GM23338 (cell line): ENCODE measurements at places on chromosomes 5 and 9. TPM values are rescaled to one million over a fixed set of nuclear protein-coding genes. Genes with fewer than 3 reads are reported as not detected.

DNA sequence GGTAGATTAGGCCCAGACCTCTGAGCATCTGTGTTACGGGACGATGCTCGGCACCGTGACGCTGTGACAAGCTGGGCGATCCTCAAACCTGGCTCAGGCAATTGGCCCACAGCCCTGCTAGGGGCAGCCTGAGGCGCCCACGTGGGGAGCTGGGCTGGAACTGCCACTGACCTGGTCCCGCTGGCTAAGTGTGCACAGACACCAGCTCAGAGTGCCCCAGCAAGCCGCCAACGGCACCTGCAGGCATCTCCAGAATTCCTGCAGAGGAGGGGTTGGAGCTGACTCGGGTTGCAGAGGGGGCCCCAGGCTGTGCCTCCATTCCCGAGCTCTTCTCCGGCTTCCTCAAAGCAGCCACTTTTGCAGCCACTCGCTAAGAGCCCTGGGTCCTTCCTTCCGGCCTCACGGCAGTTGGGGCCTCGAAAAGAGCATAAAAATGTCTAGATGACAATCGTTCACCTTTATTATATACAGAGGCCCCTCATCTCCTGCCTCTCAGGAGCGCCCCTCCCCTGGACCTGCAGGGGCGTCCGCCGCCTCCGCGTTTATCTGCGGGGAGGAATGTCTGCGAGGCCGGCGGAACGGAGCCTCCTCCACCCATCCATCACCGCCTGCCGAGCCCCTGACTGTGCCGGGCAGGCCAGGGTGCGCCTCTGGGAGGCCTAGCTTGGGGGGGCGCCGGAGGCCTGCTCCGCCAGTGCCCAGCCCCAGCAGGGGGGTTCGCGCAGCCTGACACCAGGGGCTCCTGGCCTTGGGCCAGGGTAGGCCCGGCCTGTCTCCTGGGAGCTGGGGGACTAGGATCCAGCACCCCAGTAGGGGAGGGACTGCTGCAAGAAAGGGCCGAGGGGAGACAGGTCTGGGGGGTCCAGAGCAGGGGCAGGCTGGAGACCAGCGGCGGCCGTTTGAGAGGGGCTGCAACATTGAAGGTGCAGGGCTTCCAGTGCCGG lies 144.9 kb downstream of the BARX1 start:
- no peaks in the 10 kb centered on the region; the same call in 1 of the 2 replicates for H3K4me1 ChIP-seq
- peak; percentile 65 for DNase-seq
- H3K27ac ChIP-seq: no peak overlapping the region
- H3K36me3 ChIP-seq: no peaks in the 10 kb centered on the region

DNA sequence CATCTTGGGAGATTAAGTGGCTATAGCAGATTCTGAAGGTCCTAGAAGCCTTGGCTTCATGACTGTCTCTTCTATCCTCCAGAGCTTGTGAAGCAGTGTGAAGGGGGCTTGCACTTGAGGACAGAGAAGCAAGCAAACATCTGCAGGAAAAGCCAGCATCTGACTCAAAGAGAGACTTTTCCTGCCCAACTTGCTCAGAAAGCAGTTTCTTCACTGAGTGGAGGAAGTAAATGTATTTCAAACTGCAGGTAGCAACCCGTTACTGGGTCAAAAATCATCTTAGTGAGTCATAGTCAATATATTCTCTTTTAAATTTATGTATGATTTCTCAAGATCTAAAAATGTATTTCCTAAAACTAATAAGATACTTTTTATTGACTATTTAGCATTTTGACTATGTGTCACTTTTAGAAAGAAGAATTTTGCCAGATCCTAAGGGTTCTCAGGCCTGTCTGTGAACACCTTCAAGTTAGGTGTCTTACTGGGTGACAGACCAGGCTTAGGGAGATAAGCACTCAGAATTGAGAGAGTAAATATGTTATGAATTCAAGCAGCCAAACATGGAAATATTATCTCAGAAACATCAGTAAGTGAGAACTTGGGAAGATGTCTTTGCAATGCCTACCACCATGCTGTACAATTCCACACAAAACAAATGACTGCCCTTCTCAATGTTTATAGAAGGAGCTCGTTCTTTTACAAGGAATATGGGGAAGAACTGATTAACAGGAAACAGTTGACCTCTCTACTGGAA lies 72.6 kb upstream of the DMAC1 start:
- no peaks in the 10 kb centered on the region; the same call in 1 of the 2 replicates for H3K36me3 ChIP-seq
- no peak overlapping the region for H3K4me3 ChIP-seq
- no peak overlapping the region for H3K27ac ChIP-seq
- no peaks in the 10 kb centered on the region for H3K27me3 ChIP-seq
- no peaks in the 10 kb centered on the region for H3K4me1 ChIP-seq
- DNase-seq: no peak

DNA sequence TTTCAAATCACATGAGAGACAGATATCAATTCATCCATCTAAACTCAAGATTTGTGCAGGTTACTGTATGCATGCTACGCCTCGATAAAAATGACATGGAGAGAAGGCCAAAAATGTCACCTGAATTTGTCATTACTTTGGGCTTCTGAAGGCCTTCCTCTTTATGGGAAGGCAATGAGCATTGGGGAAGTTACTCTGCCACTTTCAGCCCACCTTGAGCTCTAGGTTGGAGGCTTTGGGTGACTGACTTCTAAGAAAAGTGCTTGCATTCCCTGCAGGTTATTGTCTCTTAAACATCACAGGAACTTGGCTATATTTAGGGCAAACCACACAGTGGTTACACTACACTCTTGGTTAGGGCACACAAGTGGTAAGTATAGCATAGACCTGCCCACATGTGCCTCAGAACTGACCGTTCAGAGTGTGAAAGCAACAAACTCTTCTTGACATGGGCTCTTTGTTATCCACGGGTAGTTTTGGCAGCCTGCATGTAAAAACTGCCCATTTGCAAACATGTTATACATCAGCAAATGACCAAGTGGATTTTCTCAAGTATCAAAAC lies 169.5 kb downstream of the ZNF608 start:
- H3K4me3 ChIP-seq: no peak overlapping the region
- no peak for DNase-seq
- no peaks in the 10 kb centered on the region for H3K36me3 ChIP-seq
- H3K27me3 ChIP-seq: peaks cover 10% of the 10 kb centered on the region
- H3K4me1 ChIP-seq: peaks cover 52% of the 10 kb centered on the region
- no peak overlapping the region for H3K27ac ChIP-seq

- peak; percentile 91 for DNase-seq
- H3K36me3 ChIP-seq: no peaks in the 10 kb centered on the region
- peaks cover 11% of the 10 kb centered on the region for H3K27me3 ChIP-seq
Measured at GRCh38 chr5:78295035-78295961, 800 bp upstream of the AP3B1 start.

GRCh38 chr5:2262620-2263019 lies 379.9 kb upstream of the IRX4 start:
- no peak overlapping the region for H3K27ac ChIP-seq
- no peak for DNase-seq

DNA sequence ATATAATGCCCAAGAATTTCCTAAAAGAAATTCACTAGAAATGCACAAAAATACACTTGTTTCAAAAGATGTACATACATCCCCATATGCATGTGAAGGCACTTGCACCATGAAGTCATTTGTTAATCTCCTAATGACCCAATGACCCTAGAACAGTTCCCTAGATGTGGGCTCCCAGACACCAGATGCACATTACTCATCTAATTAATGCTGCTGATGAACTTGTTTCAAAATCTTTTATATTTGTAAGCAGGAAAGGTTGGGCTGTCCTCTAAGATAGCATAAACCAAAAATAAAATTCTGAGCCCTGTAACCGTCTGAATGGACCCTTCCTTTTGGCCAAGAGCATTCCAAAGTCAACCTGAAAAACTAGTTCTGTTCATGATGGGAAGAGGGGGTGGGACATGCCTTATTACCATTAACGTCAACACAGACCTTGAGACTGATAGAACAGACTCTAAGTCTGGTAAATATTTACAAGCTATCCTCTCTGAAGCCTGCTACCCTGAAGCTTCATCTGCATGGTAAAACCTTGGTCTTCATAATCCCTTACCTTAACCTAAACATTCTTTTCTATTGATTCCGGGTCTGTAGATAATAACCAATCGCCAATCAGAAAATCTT lies 91.0 kb upstream of the DAPK1 start:
- peak; percentile 65 for DNase-seq
- no peaks in the 10 kb centered on the region for H3K36me3 ChIP-seq
- no peaks in the 10 kb centered on the region for H3K27me3 ChIP-seq

DNA sequence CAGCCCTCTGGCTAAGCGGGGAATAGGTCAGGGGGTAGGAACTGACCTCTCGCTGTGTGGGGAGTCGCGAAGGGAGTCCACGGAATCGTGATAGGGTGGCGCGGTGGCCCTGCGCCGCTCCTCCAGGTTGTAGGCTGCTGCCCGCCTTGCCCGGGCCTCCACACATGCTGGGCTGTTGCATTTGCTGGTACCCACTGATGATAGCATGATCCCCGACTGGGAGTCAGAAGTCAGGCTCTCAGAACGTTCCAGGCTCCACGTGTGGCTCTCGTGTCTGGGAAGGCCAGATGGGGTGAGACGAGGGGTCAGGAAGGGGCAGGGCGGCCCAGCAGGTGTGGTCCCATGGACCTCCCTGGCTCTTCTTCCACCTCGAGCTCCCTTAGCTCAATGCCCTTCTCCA lies 56.0 kb downstream of the PSD2 start:
- H3K4me3 ChIP-seq: no peak overlapping the region
- DNase-seq: no peak
- no peak overlapping the region for H3K27ac ChIP-seq
- H3K36me3 ChIP-seq: no peaks in the 10 kb centered on the region
- no peaks in the 10 kb centered on the region for H3K4me1 ChIP-seq

DNA sequence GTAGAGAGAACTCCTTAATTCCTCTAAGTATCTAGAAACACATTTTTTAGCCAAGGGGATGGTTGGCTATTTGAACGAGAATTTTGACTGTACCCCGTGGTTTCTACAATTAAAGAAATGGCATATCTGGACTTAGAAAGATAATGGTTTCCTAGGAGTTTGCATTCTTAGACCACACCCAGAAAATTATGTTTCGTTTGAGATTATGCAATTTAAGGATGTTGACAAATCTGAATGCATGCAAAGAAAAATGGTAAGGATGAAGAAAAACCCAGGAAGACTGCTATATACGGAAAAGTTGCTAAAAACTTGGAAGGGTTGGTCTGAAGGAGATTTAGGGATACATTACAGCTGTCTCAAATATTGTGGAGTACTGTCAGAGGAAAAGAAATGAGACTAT lies 538.5 kb upstream of the WWC1 start:
- no peak overlapping the region for H3K27ac ChIP-seq
- H3K27me3 ChIP-seq: no peaks in the 10 kb centered on the region
- no peak for DNase-seq
- no peaks in the 10 kb centered on the region for H3K36me3 ChIP-seq
- H3K4me3 ChIP-seq: no peak overlapping the region

DNA sequence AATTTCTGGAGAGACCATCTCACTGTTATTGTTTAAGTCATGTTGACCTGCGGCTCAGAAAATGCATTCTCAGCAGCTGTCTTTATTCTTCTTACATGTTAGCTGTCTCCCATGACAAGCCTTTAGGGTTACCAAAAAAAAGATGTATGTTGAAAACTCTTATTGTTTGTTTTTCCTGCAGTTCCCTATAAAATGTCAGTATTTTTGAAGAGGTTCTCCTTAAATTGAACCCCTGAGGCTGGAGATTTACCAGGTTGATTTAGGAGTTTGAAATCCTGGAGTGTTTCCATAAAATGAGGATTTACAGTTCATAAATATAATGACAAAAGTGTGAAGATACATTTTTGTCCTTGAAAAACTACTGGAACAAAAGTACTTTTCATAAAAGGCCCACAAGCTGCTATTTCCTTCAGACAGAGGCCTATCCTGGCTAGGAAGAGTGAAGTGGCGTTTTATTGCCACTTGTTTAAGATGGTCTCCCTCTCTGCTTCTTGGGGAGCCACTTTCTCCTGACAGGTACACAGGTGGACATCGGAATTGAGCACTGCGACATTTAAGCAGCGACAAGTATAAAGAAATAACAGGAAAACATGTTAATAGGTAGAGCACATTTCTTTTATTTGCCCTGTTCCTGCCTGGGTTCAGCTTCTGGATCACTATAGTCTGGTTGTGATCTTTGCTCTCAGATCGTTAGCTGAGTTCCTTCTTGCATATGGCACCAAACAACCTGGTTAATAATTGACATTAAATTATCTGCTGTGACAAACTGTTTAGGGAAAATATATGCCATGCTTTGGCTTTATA lies 344.8 kb upstream of the RPS23 start:
- no peak overlapping the region for H3K27ac ChIP-seq
- no peak overlapping the region for H3K4me3 ChIP-seq
- no peaks in the 10 kb centered on the region for H3K36me3 ChIP-seq
- no peak for DNase-seq
- no peaks in the 10 kb centered on the region for H3K27me3 ChIP-seq

GRCh38 chr9:68973619-68974018 lies 40.3 kb downstream of the PRKACG start:
- no peaks in the 10 kb centered on the region for H3K36me3 ChIP-seq
- H3K27ac ChIP-seq: no peak overlapping the region
- no peaks in the 10 kb centered on the region for H3K4me1 ChIP-seq

DNA sequence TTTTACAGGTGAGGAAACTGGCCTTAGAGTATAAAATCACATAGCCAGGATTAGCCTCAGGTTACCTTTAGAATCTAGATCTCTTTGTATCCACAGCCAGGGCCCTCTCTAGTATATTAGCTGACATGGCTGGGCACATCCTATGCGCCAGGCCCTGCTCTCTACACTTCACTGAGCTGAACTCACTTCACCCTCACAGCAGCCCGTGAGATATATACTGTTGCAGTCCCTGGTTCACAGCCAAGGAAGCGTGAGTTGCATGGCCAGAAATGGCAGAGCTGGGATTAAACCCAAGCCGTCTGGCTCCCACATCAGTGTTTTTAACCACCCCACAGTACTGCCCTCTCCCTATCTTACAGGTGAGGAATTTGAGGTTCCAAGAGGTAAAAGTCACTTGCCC lies 58.4 kb downstream of the DAB2IP start:
- no peak for DNase-seq
- no peak overlapping the region for H3K27ac ChIP-seq
- no peak overlapping the region for H3K4me3 ChIP-seq
- peaks cover 3% of the 10 kb centered on the region for H3K4me1 ChIP-seq
- no peaks in the 10 kb centered on the region for H3K36me3 ChIP-seq

DNA sequence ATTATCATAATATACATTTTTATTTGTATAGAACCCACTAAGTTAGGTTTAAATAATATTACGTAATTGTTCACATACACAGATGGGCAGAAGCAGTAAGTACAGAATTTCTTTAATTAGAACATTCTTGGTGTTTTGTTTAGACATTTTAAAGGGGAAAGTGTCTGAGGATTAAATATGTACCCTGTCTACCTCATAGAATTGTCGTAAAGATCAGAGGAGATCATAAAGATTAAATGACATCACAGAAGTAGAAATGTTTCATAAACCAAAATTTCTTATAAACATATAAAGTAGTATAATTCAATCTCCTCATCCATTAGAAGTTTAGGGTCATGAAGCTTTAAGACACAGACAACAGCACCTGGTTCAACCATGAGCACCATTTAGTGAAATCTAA lies 20.1 kb downstream of the DEPDC1B start:
- H3K27ac ChIP-seq: no peak overlapping the region
- H3K27me3 ChIP-seq: no peaks in the 10 kb centered on the region
- no peaks in the 10 kb centered on the region; the same call in 1 of the 2 replicates for H3K36me3 ChIP-seq
- DNase-seq: no peak

- H3K36me3 ChIP-seq: no peaks in the 10 kb centered on the region; the same call in 1 of the 2 replicates
- H3K4me1 ChIP-seq: peaks cover 18% of the 10 kb centered on the region; the same call in 1 of the 2 replicates
- no peak for DNase-seq
- peak overlapping the region; percentile 50 for H3K27ac ChIP-seq
Measured at GRCh38 chr5:10756549-10756948, 4.5 kb downstream of the DAP start.

The CKMT2 gene
- 3.4 and 8.2 TPM in 2 replicates for total RNA-seq

The OBP2A gene
- not detected in 2 replicates for total RNA-seq

The LIX1 gene
- total RNA-seq: not detected in 2 replicates

The CENPP gene
- 12.5 and 12.6 TPM in 2 replicates for total RNA-seq

The C9 gene
- 2.8 TPM in 1 of 2 replicates, not detected in the other for total RNA-seq
